ENCODE measurements at places on chromosomes 16 and 17. TPM values are rescaled to one million over a fixed set of nuclear protein-coding genes. Genes with fewer than 3 reads are reported as not detected.

The CDYL2 gene
- 1.7 TPM for polyA plus RNA-seq

The KCTD13 gene
- polyA plus RNA-seq: 10.0 TPM

The TSPOAP1 gene
- polyA plus RNA-seq: 1.5 TPM

The CLEC18A gene
- not detected for polyA plus RNA-seq

The TOM1L2 gene
- polyA plus RNA-seq: 11.6 TPM

The CLEC19A gene
- not detected for polyA plus RNA-seq

The LITAFD gene
- not detected for polyA plus RNA-seq

- peak; percentile 97 for DNase-seq
Observed at GRCh38 chr17:75589012-75589918, 1.7 kb downstream of the MYO15B start.

DNA sequence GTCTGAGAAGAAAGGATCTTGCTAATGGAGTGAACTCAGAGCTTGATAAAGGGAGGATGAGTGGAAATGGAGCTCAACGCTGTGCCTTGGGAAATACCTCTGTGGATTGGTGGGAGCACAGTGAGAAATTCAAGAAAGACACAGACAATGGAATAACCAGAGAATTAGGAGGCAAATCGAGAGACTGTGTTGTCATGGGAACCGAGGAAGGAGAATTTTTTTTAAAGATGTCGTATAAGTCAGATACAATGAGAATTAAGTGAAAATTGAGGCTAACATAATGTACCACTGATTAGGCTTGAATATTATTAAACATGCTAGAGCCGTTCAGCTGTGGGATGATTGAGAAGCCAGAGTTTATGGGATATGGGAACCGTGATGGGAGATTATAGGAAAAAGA, 134.2 kb downstream of the PRKCA start:
- no peak for DNase-seq

- DNase-seq: peak; percentile 52
Observed at GRCh38 chr17:68511671-68512246, 471 bp upstream of the PRKAR1A start.

GRCh38 chr17:68790492-68790891, 164.7 kb downstream of the ABCA8 start:
- no peak for DNase-seq

DNA sequence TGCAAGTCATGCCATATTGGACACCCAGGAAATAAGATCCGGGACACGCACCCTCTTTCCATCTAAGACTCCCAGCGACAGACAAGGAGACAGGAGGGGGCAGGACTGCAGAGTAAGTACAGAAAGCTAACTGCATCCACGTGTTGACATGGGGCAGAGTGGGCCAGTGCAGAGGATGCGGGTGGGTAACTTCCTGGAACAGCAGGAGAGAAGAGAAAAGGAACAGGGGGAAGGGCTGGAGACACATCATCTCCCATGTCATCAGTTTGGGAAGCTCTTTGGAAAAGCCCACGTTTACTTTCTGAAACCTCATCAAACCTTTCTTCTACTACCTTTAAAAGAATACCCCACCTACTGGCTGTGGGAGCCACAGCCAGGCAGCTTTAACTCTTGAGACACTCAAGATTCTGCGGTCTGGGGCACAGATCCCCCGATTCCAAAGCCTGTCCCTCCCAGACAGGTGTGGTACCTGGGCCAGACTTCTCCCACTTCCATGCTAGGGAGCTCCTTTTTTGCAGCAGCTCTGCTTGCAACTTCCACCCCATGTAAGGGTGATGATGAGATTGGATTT, 273.5 kb upstream of the RPL38 start:
- DNase-seq: no peak

DNA sequence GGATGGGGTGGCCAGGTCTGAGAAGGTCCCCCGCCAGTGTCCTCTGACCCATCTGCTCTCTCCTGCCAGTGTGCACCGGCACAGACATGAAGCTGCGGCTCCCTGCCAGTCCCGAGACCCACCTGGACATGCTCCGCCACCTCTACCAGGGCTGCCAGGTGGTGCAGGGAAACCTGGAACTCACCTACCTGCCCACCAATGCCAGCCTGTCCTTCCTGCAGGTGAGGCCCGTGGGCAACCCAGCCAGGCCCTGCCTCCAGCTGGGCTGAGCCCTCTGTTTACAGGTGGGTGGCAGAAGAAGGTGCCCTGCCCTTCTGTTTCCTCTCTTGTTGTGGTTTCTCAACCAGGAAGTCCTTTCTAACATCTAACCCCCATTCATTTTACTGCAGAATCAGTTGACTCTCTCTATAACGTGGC, 7.1 kb downstream of the ERBB2 start:
- DNase-seq: no peak

- DNase-seq: no peak
Observed at GRCh38 chr16:66207139-66207882, 159.2 kb upstream of the CDH5 start.

- DNase-seq: no peak
Observed at GRCh38 chr17:4375039-4375748, 8.7 kb upstream of the UBE2G1 start.

GRCh38 chr16:55497558-55497957, 11.3 kb upstream of the LPCAT2 start:
- DNase-seq: no peak

GRCh38 chr17:47717979-47718621, 14.9 kb upstream of the TBX21 start:
- DNase-seq: no peak

DNA sequence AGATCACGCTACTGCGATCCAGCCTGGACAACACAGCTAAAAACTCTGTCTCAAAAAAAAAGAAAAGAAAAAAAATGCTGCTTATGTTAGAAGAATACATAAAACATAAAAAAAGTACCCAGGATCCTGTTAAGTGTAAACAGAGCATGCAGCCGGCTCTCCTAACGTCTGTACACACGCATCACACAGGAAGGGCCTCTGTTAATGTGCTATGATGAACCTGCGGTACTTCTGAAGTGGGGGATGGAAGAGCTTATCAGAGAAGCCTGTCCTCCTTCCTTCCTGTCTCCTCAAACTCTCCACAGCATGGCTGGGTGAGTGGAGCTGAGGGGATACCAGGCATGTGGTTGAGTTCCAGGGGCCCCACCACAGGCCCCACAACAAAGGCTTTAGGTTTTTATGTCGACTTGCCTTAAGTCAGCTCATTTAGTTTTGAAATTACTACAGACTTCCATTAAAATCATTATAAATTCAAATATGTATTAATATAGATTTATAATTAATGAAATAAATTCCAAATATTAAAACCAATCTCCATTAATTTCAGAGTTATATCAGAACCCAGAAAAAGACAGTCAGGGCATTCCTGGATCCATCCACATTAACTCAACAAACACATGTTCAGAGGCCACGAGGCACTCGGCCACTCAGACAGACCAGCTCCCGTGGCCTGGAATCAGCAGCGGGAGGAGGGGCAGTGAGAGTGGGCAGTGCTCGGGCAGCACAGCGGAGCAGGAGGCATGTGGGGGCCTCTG, 11.7 kb downstream of the CCDC57 start:
- DNase-seq: peak; percentile 93

DNA sequence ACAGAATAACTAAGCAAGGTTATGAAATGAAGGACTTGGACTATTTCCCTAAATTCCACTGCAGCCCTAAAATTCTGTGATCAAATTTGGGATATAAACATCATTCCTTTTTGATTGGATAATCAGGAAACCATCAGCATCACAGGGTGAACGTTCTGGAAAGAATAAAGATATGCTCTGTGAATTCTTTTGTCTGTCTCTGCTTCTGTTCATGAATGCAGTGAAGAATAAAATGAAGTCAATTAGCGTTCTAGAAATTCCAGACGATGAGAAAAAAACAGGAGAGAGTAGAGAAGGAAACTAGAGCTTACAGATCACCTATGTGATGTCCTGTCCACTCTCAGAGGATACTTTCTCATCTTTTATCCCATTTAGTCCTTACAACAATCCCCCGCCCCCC, 295.1 kb upstream of the SOX9 start:
- DNase-seq: no peak

DNA sequence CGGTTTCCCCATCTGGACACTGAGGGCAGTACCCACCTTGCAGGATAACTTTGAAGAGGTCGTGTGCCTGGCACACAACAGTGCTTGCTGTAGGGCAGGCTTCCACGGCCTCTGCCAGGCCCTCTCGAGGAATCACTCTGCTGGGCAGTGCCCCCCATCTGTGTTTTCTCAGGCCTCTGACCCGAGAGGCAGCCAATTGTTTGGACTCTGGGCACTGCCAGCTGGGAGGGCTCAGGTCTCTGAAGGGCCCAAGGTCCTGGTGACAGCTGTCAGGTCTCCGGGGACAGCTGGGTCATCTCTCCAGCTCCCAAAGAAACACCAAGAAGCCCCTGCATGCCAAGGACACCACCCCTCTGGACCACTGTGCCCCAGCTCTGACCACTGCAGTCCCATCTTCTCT, 1.0 kb upstream of the RAB26 start:
- no peak for DNase-seq

GRCh38 chr16:5428932-5429331, 331.3 kb upstream of the EEF2KMT start:
- DNase-seq: no peak

GRCh38 chr17:54063639-54064038, 240.9 kb downstream of the KIF2B start:
- DNase-seq: no peak

- DNase-seq: peak; percentile 90
Observed at GRCh38 chr17:76716146-76716838, 5.5 kb upstream of the MXRA7 start.

GRCh38 chr17:2312736-2313135, 9.0 kb downstream of the SRR start:
- DNase-seq: no peak

DNA sequence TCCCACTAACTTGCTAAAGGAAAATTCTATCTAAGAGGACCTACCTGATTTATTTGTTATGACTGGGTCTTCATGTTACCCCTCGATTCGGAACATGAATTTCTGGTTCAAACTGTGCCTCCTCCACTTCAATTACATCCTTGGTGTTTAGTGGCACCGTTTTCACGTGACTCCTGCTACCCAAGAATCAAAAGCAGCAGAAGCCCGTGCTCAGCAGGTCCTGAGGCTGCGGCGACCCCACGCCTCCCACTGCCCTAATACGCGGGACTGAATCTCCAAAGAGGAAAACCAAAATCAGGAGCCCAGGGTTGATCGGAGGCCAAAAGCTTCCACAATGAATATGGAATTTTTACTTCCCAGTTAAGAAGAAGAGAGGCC, 94.0 kb upstream of the METRNL start:
- no peak for DNase-seq

DNA sequence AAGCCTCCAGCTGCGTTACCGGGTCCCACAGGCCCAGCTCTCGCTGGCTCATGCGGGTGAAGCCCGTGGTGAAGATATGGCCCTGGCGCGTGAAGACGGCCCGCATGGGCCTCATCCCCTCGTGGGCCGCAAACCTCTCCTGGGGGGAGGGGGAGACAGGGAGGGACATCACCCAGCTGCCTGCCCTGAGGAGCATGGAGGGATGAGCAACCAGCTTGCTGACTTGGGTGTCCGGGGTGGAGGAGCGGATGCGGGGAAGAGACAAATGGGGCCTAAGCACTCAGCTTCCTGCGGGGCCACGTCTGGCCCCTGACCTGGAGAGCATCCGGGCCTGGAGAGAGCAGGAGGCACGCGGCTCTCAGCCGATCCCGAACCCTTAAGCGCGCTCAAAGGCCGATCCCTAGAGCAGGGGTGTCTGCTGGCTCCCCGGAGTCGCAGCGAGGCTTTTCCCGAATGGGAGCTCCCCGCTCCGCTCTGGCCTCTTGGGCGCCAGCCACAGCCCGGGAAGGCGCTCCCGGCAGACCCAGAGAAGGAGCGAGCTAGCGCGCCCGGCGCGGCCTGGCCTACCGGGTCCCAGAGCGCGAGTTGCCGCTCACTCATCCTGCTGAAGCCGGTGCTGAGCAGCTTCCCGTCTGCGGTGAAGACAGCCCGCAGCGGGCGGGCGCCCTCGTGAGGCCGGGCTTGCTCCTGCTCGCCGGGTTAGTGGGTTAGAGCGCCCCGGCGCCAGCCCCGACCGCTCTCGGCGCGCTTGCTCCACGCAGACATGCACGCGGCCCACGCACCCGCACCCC, 5.0 kb downstream of the CORO6 start:
- DNase-seq: peak; percentile 87

DNA sequence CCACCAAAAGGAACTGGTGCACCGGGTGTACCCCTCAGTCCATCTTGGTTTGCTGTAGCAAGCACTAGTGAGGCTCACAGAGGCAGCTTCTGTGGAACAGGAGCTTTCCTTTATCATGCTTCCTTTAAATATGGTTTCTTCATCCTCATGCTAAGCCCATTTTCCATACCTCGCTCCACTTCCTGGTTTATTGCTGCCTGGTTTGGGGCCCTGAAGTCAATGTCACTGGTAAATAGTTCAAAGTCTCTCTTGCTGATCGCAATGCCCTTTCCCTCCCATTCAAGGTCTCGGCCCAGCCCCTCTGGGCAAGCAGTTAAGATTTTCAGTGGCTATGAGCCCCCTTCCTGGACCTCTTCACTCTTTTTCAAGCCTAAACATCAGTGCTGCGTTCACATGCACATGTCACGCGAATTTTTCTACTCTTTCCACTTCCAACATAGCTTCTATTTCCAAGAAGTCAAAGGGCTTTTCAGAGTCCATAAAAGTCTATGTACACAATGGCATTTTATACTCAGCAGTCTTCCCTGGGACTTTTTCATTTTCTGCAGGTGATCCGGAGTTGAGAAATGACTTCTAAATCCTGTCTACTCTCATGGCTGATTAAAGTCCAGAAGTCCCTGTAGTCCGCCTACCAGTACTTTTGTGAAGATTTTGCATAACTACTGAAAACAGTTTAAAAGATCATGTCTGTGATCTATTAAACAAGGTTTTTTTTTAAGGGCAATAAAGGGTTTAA, 323.8 kb upstream of the ZFHX3 start:
- no peak for DNase-seq

DNA sequence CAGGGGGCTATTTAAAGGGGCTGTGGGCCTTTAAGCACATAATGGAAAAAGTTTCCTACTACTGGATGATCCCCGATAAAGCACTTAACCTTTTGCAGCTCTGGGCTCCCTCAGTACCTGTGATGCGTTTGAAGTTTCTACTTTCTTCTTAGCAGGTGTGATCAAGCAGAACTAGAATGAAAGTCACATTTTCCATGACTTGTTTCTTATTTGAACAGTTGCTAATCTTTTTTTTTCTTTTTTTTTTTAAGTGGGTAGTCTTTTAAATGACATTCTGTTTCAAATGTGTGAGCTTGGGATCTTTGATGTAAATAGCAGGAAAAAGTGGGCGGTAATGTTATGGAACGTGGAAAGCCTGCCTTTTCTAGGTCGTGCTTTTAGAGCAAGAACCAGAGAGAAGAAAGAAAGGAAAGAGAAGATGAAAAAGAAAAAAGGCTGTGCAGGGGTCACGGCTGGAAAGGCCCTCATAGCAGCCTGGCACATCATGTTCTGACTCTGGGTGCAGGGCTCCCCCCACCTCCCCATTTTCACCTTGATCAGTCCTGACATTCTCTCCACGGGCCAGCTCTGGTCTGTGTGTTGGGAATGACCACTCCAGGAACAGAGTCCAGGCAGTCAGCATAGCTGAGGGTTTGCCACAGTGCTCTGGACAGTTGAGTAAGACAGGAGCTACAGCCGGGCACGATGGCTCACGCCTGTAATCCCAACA, 150.6 kb downstream of the CLEC16A start:
- DNase-seq: no peak

GRCh38 chr17:28384281-28385036, 13.0 kb downstream of the SARM1 start:
- peak; percentile 44 for DNase-seq

- DNase-seq: no peak
Observed at GRCh38 chr17:17416400-17417360, 60.1 kb upstream of the MED9 start.

Data from naive thymus-derived CD8-positive, alpha-beta T cell (primary cell).